ENCODE measurements at places on chromosomes 5 and 9.

- H3K27me3 ChIP-seq, result no peaks in the 10 kb centered on the region
- H3K4me1 ChIP-seq, result no peaks in the 10 kb centered on the region
- peak; percentile 71 for DNase-seq
- no peak overlapping the region for H3K27ac ChIP-seq
Observed at GRCh38 chr9:96317335-96317980, 15.5 kb upstream of the HSD17B3 start.

DNA sequence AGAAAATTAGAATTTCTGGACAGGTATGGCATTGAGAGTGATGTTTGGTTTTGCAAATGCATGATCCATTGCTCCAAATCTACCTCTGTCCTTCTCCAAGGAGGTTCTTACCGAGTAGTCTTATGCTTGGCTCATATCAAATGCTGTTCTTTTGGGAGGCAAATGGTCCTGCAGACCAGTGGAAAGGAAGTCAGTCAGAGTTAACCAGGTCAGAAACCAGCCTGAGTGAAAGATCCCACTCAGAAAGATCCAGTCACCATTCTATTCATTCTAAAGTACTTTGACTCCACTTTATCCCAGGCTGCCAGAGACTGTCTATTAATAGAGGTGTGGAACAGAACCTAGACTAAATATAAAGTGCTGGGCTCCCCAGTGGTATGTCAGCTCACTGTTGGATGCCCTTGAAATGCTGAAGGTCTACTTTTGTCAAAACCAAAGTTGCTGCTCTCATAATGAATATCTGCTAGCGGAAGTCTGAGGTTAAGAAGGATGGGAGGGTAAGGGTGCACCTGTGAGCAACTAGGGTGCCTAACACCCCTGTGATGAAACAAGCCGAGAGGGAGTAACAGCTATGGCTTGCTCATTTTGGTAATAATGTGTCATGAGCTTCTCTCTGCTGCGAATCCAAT, 302.2 kb downstream of the ZNF608 start:
- no peak for DNase-seq
- no peaks in the 10 kb centered on the region for H3K27me3 ChIP-seq
- no peak overlapping the region for H3K4me3 ChIP-seq

- H3K4me1 ChIP-seq, result no peaks in the 10 kb centered on the region
- DNase-seq, result no peak
- no peaks in the 10 kb centered on the region for H3K27me3 ChIP-seq
- no peak overlapping the region for H3K27ac ChIP-seq
Observed at GRCh38 chr5:132979367-132979940, 16.0 kb upstream of the AFF4 start.

GRCh38 chr5:135441350-135441831, 5.8 kb downstream of the DCANP1 start:
- no peaks in the 10 kb centered on the region for H3K4me1 ChIP-seq
- H3K27me3 ChIP-seq, result peaks cover 13% of the 10 kb centered on the region
- H3K4me3 ChIP-seq, result no peak overlapping the region
- DNase-seq, result peak; percentile 18
- H3K36me3 ChIP-seq, result no peaks in the 10 kb centered on the region

GRCh38 chr5:39190311-39191102, 28.9 kb downstream of the FYB1 start:
- H3K27ac ChIP-seq, result peak overlapping the region; percentile 95
- no peaks in the 10 kb centered on the region for H3K27me3 ChIP-seq
- peaks cover 93% of the 10 kb centered on the region for H3K4me1 ChIP-seq

GRCh38 chr9:109538346-109538745, 40.2 kb upstream of the PTPN3 start:
- no peaks in the 10 kb centered on the region for H3K4me1 ChIP-seq
- no peak overlapping the region for H3K4me3 ChIP-seq

- no peaks in the 10 kb centered on the region for H3K36me3 ChIP-seq
- H3K4me3 ChIP-seq, result no peak overlapping the region
- H3K27ac ChIP-seq, result no peak overlapping the region
- peaks cover 7% of the 10 kb centered on the region for H3K27me3 ChIP-seq
- DNase-seq, result peak; percentile 85
- H3K4me1 ChIP-seq, result peaks cover 14% of the 10 kb centered on the region
Observed at GRCh38 chr9:34500623-34501267, 22.0 kb downstream of the ENHO start.

GRCh38 chr5:77356740-77357139, 135.4 kb downstream of the WDR41 start:
- DNase-seq, result no peak
- no peaks in the 10 kb centered on the region for H3K36me3 ChIP-seq
- peak overlapping the region; percentile 58 for H3K27ac ChIP-seq
- H3K27me3 ChIP-seq, result peaks cover 4% of the 10 kb centered on the region
- H3K4me1 ChIP-seq, result peaks cover 21% of the 10 kb centered on the region
- H3K4me3 ChIP-seq, result no peak overlapping the region

- peak overlapping the region; percentile 94 for H3K27ac ChIP-seq
- H3K4me1 ChIP-seq, result peaks cover 89% of the 10 kb centered on the region
- DNase-seq, result no peak
Observed at GRCh38 chr9:114364134-114365041, 23.4 kb downstream of the AKNA start.

DNA sequence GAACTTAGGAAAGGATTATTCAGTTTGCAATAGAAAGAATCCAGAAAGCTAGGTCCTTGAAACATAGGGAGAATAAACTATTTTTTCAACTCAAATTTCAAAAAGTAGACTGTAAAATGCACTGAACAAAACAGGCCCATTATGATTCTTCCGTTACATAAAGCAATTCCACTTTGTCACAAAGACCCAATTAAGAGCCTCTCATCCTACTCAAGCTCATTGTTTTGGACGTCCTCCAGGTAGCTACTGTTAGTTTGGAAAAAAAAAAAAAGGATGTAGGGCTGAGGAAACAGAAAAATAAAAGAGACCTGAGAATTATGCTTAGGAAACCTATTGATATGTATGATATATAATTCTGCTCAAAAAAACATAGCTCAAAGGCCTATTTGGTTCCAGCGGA, 74.0 kb downstream of the DIRAS2 start:
- H3K4me3 ChIP-seq, result no peak overlapping the region
- no peak overlapping the region for H3K27ac ChIP-seq
- no peaks in the 10 kb centered on the region for H3K4me1 ChIP-seq
- H3K36me3 ChIP-seq, result no peaks in the 10 kb centered on the region

- no peak for DNase-seq
- no peak overlapping the region for H3K27ac ChIP-seq
- H3K4me1 ChIP-seq, result no peaks in the 10 kb centered on the region
- no peaks in the 10 kb centered on the region for H3K36me3 ChIP-seq
- H3K27me3 ChIP-seq, result no peaks in the 10 kb centered on the region
Observed at GRCh38 chr9:108469654-108470053, 386.1 kb downstream of the ACTL7B start.

DNA sequence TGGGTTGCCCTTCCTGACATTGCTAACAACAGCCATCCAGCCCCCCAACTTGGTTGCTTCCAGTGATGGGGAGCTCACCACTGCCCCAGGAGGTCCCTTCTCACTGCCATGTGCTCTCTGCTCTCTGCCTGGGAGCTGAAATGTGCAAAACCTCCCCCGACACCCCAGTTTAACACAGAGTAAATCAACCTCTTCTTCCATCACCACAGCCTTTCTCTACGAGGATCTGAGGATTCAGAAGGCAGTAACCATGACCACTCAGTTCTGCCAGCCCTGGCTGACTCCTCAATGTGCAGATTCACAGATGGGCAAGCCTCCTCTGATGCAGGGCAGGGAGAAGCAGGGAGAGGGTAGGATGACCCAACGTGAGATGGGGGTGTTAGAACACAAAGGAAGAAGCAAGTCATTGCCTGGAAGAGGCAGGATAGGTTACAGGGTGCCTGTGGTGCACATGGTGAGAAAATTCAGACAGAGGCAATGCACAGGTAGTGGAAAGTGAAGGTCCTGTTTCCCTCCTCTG, 185.0 kb downstream of the DAB2IP start:
- H3K4me3 ChIP-seq, result no peak overlapping the region
- H3K4me1 ChIP-seq, result peaks cover 9% of the 10 kb centered on the region
- H3K36me3 ChIP-seq, result no peaks in the 10 kb centered on the region
- H3K27ac ChIP-seq, result no peak overlapping the region
- no peaks in the 10 kb centered on the region for H3K27me3 ChIP-seq

GRCh38 chr5:122179701-122180100, 50.4 kb downstream of the ZNF474 start:
- DNase-seq, result no peak
- H3K4me3 ChIP-seq, result no peak overlapping the region
- no peak overlapping the region for H3K27ac ChIP-seq
- no peaks in the 10 kb centered on the region for H3K36me3 ChIP-seq

- no peak overlapping the region for H3K27ac ChIP-seq
- H3K4me3 ChIP-seq, result no peak overlapping the region
- no peaks in the 10 kb centered on the region for H3K4me1 ChIP-seq
Observed at GRCh38 chr5:82397741-82398320, 119.7 kb upstream of the RPS23 start.

- DNase-seq, result no peak
- H3K4me3 ChIP-seq, result no peak overlapping the region
- H3K27ac ChIP-seq, result no peak overlapping the region
- no peaks in the 10 kb centered on the region for H3K4me1 ChIP-seq
Observed at GRCh38 chr5:175219366-175219765, 224.6 kb downstream of the DRD1 start.

GRCh38 chr9:7033076-7034045, 275.6 kb downstream of the KDM4C start:
- no peaks in the 10 kb centered on the region for H3K27me3 ChIP-seq
- no peak overlapping the region for H3K4me3 ChIP-seq
- no peak overlapping the region for H3K27ac ChIP-seq

DNA sequence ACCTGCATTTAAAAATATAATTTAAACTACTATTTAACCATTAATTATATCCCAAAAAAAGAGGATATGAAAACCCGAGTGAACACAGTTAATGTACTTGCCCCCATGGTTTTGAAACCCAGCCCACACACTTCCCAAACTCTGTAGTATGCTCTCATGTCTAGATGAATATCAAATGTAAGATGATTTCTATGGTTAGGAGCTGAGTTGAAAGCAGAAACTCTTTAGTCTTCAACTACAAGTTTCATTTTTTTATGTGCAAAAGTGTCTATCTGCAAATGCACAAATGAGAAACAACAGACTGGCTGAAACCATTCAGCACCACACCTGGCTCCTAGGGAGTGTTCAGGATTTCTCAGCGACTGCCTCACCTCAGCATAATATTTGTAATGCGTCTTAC, 183.3 kb downstream of the SEMA5A start:
- H3K27me3 ChIP-seq, result no peaks in the 10 kb centered on the region
- no peak for DNase-seq
- H3K36me3 ChIP-seq, result no peaks in the 10 kb centered on the region
- no peak overlapping the region for H3K4me3 ChIP-seq
- H3K4me1 ChIP-seq, result peaks cover 7% of the 10 kb centered on the region
- no peak overlapping the region for H3K27ac ChIP-seq

- H3K27ac ChIP-seq, result peak overlapping the region; percentile 86
- peaks cover 3% of the 10 kb centered on the region for H3K4me1 ChIP-seq
- no peaks in the 10 kb centered on the region for H3K36me3 ChIP-seq
Observed at GRCh38 chr9:1490341-1491232, 440.4 kb downstream of the DMRT2 start.

DNA sequence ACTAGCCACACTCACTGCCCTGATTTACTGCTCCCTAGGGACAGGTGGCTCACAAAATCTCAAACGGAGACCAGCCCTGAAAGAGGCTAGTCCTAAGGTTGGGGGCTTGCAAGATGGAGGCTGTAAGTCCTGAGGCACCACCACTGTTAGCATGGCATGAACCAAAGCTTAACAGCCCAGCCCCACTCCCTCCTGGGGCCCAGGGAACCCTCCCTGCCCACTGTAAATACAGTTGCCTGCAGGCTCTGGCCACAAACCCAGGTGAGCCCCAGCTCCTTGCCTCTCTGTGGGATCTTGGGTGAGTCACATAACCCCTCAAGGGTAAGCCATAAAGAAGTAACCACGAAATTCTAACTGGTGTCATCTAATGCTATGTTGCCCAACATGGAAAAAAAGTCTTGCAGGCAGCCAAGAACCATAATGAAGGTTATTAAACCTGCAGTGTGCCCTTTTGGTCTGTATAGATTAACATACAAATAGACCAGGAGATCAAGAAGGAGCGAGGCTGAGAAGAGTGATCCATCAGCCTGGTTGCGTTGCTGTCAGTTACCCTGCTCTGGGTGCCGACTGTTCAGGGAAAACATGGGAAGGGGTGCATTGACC, 1.7 kb upstream of the POMT1 start:
- H3K4me3 ChIP-seq, result peak overlapping the region; percentile 93
- peak overlapping the region; percentile 92 for H3K27ac ChIP-seq
- peaks cover 74% of the 10 kb centered on the region for H3K36me3 ChIP-seq
- no peaks in the 10 kb centered on the region for H3K27me3 ChIP-seq

- H3K27me3 ChIP-seq, result no peaks in the 10 kb centered on the region
- no peak overlapping the region for H3K4me3 ChIP-seq
- no peak for DNase-seq
- H3K4me1 ChIP-seq, result peaks cover 66% of the 10 kb centered on the region
Observed at GRCh38 chr5:77768978-77769377, 7.2 kb downstream of the TBCA start.

GRCh38 chr5:161064297-161064696, 212.3 kb upstream of the ATP10B start:
- H3K4me3 ChIP-seq, result no peak overlapping the region
- H3K27me3 ChIP-seq, result no peaks in the 10 kb centered on the region
- DNase-seq, result no peak
- no peaks in the 10 kb centered on the region for H3K4me1 ChIP-seq
- no peaks in the 10 kb centered on the region for H3K36me3 ChIP-seq
- H3K27ac ChIP-seq, result no peak overlapping the region

- no peak for DNase-seq
- no peaks in the 10 kb centered on the region for H3K36me3 ChIP-seq
- peaks cover 4% of the 10 kb centered on the region for H3K27me3 ChIP-seq
- no peaks in the 10 kb centered on the region for H3K4me1 ChIP-seq
- no peak overlapping the region for H3K27ac ChIP-seq
- H3K4me3 ChIP-seq, result no peak overlapping the region
Observed at GRCh38 chr5:132836852-132837251, 6.4 kb upstream of the SHROOM1 start.

All from activated T-cell treated with anti-CD3 and anti-CD28 coated beads, Interleukin-2, amount 50 U/mL, for 24 hours (primary cell).